WTC11 (cell line): ENCODE measurements at places on chromosomes 6 and 20. TPM values are rescaled to one million over a fixed set of nuclear protein-coding genes. Genes with fewer than 3 reads are reported as not detected.

- no peaks in the 10 kb centered on the region for H3K36me3 ChIP-seq
- no peak overlapping the region for H3K27ac ChIP-seq
- no peak overlapping the region for H3K4me3 ChIP-seq
These were observed 53.4 kb downstream of the FAM83B start for GRCh38 chr6:54899986-54900385.

DNA sequence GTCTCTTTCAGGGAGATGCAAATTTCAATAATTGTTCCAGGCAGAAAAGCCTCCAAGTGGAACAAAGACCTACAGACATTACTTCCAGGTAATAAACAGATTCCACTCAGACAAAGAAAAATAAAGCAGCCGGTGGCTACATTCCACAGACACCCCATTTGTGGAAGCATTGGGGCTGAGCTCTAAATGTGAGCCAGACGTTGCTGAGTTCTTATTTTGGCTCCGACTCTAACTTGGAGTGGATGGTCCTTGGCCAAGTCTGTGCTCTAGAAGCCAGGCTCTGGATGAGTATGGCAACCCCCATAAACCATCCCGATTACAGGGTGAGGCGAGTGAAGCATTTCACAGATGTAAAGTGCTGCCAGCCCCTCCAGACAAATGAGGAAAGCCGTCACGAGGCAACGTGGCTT, 6.6 kb downstream of the TRAM2 start:
- peaks cover under 1% of the 10 kb centered on the region; the same call in 1 of the 2 replicates for H3K27me3 ChIP-seq
- H3K27ac ChIP-seq, result no peak overlapping the region
- no peak for DNase-seq
- no peak overlapping the region for H3K4me3 ChIP-seq
- H3K4me1 ChIP-seq, result peaks cover 79% of the 10 kb centered on the region
- H3K36me3 ChIP-seq, result no peaks in the 10 kb centered on the region

DNA sequence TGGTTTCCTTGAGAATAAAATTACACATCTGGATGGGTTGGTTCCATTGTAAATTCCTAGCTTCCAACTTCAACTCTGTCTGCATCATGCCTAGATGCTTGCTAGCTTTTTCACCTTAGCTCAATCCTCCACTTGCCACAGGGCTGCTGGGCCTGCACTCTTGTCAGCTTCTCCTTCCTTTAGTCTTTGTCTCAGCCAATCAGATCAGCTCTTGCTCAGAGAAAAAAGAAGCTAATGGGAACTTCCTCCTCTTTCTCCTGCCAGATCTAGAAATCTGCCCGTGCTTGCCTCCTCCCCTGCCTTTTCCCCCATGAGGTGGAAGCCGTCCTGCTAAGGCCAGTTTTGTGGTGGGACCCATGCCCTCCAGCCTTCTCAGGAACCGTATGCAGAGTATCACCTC, 18.5 kb downstream of the RAE1 start:
- H3K4me3 ChIP-seq, result no peak overlapping the region
- H3K27ac ChIP-seq, result no peak overlapping the region
- peaks cover 10% of the 10 kb centered on the region for H3K4me1 ChIP-seq
- H3K27me3 ChIP-seq, result no peaks in the 10 kb centered on the region

GRCh38 chr6:41315203-41315602, 20.2 kb upstream of the NCR2 start:
- H3K4me3 ChIP-seq, result no peak overlapping the region
- peaks cover 24% of the 10 kb centered on the region for H3K27me3 ChIP-seq
- no peak for DNase-seq
- H3K4me1 ChIP-seq, result peaks cover 20% of the 10 kb centered on the region

DNA sequence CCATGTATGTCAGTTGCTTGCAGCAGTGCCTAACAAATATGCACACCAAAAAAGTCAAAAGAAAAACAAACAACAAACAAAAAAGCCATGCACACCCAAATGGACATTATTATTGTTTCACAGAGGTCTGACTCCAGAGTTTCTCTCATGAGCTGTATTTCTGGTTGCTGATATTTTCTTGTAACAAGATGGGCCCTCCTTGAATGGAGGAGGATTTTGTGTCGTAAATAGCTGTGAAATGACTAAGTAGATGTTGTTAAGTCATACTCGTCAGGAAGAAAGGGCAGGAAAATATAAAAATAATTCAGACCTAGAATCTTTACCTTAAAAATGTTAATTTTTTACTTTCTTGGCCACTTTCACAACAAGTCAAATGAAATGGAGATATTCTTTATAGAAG, 96.0 kb downstream of the PLEKHG1 start:
- no peak overlapping the region for H3K27ac ChIP-seq
- no peak overlapping the region for H3K4me3 ChIP-seq
- no peaks in the 10 kb centered on the region for H3K27me3 ChIP-seq
- no peak for DNase-seq

DNA sequence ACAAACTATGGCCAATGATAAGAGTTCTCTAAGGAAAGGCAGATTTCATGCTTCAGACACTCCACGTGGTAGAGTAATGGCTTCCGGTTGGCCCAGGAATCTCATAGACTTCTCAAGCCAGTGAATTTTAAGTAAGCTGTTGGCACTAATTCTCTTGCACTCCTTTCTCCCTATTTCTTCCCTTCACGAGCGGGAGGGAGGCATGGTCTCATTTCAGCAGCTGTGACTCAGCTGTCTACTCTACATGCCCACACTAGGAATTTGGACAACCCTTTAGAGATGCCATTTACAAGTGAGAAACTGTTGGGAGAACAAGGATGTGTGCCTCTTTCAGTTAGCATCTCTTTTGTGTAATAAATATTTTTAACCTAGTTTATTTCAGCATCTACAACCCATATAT, 107.7 kb downstream of the PTPRK start:
- no peak overlapping the region for H3K4me3 ChIP-seq
- no peaks in the 10 kb centered on the region for H3K27me3 ChIP-seq

DNA sequence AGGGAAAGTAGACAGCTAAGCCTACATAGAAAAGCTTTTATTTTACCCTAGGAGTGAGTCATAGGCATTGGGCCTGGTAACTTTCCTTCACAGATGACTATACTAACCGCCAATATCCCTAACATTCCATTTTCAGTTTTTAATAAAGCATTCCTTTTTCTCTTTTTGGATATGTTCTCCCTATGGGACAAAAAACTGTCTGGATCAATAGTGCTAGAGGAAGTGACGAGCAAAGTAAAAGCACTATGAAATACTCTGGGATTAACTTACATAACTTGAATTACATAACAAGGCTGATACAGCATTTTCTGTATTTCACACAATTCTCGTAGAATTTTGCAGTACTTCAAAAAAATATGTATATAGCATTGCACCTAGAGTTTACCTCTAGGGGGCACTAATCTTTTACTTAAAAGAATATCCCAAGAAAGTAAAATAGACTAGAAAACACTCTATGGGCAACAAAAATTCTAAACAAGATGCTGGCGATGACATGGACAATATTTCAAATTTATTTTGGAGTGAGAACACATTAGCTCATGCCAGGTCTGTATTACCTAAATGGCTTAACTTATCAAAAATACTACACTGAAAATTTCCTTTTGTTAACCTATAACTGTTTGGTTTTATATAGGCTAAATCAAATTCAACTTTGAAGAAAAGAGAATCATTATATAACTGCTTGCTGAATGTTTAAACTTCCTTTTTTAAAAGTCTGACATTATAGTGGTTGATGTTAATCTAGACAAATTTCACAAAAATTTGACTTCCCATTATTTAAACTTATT, 66.3 kb upstream of the DST start:
- no peak for DNase-seq
- H3K4me1 ChIP-seq, result peaks cover 32% of the 10 kb centered on the region
- H3K36me3 ChIP-seq, result no peaks in the 10 kb centered on the region
- H3K27ac ChIP-seq, result no peak overlapping the region
- no peak overlapping the region for H3K4me3 ChIP-seq

GRCh38 chr6:154476494-154476893, 34.0 kb downstream of the CNKSR3 start:
- no peaks in the 10 kb centered on the region for H3K36me3 ChIP-seq
- DNase-seq, result no peak
- no peaks in the 10 kb centered on the region for H3K27me3 ChIP-seq

GRCh38 chr6:31952140-31952805, 6.4 kb downstream of the CFB start:
- peak; percentile 70 for DNase-seq
- H3K27ac ChIP-seq, result no peak overlapping the region; the same call in 1 of the 2 replicates
- peaks cover 18% of the 10 kb centered on the region for H3K27me3 ChIP-seq
- peaks cover 51% of the 10 kb centered on the region for H3K36me3 ChIP-seq
- no peaks in the 10 kb centered on the region for H3K4me1 ChIP-seq
- H3K4me3 ChIP-seq, result no peak overlapping the region

DNA sequence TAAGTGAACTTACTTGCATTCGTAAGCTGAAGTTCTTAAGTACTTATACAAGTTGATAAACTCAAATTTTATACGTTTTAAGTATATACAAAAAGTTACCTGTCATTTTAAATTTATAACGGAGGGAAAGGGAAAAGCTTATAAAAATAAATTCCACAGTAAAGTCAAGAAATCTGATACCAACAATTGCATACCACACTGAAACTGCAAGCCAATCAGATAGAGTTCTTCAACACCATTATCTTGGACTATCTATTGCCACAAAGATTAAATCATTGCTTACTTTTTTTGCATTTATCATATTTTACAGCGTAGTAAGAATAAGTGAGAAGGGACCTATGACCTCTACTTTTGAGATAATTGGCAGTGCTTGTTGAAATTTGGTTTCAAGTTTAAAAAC, 386.7 kb downstream of the TFAP2A start:
- peaks cover 3% of the 10 kb centered on the region for H3K4me1 ChIP-seq
- H3K36me3 ChIP-seq, result no peaks in the 10 kb centered on the region
- no peak overlapping the region for H3K4me3 ChIP-seq
- DNase-seq, result no peak
- 0 out of 2 replicates have a peak, but pooled peaks cover 8% of the 10 kb centered on the region for H3K27me3 ChIP-seq
- H3K27ac ChIP-seq, result no peak overlapping the region

DNA sequence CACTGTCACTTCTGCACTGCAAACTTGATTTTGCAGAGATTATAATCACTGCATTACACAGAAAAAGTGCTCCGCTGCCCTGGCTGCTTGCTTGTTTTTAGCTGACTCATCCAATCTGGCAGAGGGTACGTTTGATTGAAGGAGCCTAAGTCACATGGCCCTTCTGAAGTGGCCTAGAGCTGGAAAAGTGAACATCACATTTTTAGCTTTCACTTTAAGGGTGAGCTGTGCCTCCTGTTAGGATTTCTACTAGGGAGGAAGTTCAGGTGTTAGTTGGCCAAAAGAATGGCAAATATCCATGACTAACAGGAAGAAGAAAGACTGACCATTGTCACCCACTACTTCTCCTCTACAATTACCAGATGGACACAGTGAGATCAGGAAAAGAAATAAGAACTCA, 889.1 kb upstream of the MAP3K7 start:
- H3K4me3 ChIP-seq, result no peak overlapping the region
- H3K36me3 ChIP-seq, result no peaks in the 10 kb centered on the region
- no peaks in the 10 kb centered on the region for H3K27me3 ChIP-seq

GRCh38 chr6:42841844-42842584, 37.4 kb upstream of the RPL7L1 start:
- no peak for DNase-seq
- H3K4me3 ChIP-seq, result no peak overlapping the region
- H3K4me1 ChIP-seq, result no peaks in the 10 kb centered on the region
- no peak overlapping the region; the same call in 1 of the 2 replicates for H3K27ac ChIP-seq
- peaks cover 12% of the 10 kb centered on the region for H3K36me3 ChIP-seq
- no peaks in the 10 kb centered on the region for H3K27me3 ChIP-seq

Gene GJA1
- total RNA-seq, result 546 to 700 TPM (median 682 TPM) in 3 replicates

Gene HCRTR2
- not detected in 3 replicates for total RNA-seq

Gene ANKEF1
- 7.1 to 10.3 TPM (median 10.3 TPM) in 3 replicates for total RNA-seq

Gene FOXS1
- total RNA-seq, result not detected in 3 replicates
